ENCODE measurements at places on chromosomes 13 and 19.

DNA sequence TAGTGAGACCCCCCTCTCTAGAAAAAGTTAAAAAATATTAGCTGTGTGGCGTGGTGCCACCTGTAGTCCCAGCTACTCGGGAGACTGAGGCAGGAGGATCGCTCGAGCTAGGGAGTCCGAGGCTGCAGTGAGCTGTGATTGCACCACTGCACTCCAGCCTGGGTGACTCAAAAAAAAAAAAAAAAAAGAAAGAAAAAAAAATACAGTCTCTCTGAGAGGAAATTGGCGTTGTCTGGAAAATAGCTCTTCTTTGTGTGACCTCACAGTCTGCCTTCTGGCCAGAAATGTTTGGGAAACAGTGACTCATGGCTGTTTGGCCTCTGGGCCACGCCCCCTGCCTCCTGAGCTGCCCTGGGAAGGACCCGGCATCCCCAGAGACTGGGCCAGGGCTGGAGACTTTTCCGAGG is 10.7 kb downstream of the MARCHF2 start:
- peak; percentile 91 for ATAC-seq

DNA sequence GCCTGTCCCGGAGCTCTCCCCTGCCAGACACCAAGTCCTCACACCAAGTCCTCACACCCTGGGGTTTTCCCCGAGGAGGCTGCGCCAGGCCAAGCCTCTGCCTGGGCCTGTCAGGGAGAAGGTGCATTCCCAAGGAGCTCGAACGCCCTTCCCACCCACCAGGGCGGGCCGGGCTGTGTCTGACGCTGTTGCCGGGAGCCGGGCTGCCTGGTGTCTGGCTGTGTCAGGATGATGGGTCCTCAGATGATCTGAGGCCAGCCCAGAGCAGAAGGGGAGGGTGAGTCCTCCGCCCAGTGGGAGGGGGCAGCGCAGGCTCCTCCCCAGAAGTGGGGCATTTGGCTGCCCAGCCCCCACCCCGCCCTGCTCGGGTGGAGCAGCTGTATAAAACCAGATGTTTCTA is 2.3 kb upstream of the HAS1 start:
- ATAC-seq, result peak; percentile 88

- ATAC-seq, result no peak
These were observed 166.4 kb downstream of the MYO16 start for GRCh38 chr13:108795841-108796240.

- no peak for ATAC-seq
These were observed 323.0 kb downstream of the NDFIP2 start for GRCh38 chr13:79803989-79804388.

- ATAC-seq, result no peak
These were observed 299.1 kb downstream of the ZNF536 start for GRCh38 chr19:30671367-30671619.

- ATAC-seq, result no peak
These were observed 98.9 kb downstream of the TNFSF13B start for GRCh38 chr13:108368250-108368905.

DNA sequence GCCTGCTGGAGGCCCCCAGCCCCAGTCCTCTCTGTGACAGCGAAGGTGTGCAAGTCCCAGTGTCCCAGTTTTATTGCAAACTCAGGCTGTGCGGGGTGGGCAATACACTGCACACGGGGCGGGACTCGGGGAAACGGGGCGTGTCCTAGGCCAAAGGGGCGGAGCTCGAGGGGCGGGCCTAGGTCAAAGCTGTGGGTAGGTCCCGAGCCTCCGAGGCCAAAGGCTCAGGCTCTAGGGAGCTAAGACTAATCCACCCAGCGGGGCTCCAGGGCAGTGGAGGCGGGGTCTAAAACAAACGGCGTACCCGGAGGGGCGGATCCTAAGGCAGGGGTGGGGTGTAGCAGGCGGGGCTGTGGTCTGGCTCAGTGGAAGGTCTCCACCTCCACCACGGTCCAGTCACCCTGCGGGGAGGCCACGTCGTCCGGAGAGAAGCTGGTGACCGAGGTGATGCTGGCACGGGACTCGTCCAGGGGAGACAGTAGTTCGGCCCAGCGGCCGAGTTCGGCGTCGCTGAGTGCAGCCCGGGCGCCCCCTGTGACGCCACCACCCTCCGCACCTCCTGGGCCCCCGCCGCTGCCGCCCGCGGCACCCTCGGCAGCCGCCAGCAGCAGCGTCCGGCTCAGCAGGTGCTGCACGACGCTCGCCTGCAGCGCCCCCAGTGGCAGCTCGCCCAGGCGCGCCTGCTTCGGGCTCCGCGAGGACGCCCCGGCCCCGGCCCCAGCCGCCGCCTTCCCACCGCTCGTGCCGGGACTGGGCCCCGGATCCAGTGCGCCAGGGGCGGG is 5.3 kb downstream of the PRR36 start:
- peak; percentile 48 for ATAC-seq

DNA sequence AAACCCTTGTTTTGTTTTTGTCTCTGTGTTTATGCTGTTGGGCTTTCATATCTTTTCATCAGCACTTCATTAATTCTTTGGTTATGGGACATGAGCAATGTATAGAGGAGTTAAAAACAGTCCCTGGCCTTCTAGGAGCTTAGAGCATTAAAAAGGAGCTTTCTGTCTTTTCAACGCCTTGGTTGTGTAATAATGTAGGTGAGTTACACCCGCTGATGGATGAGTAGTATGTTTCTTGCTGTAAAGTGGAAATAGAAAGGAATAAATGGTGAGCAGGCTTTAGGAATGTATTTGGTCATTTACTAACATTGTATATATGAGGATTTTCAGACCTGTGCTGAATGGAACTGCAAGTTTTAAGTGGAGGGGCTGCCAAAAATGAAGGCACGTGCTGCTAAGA is 121.5 kb upstream of the RNF113B start:
- ATAC-seq, result no peak

GRCh38 chr19:13025819-13026456 is 30.7 kb downstream of the NFIX start:
- no peak for ATAC-seq

DNA sequence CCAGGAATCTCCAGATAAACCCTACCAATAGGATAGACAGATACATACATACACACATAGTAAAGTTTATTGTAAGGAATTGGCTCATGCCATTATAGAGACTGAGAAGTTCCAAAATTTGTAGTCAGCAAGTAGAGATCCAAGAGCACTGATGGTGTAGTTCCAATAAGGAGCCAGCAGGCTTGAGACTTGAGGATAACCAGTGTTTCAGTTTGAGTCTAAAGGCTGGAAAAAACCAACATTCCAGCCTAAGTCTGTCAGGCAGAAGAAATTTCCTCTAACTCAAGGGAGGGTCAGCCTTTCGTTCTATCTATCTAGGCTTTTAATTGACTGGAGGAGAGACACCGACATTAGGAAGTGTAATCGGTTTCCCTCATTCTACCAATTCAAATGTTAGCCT is 110.2 kb upstream of the TSHZ3 start:
- ATAC-seq, result no peak

DNA sequence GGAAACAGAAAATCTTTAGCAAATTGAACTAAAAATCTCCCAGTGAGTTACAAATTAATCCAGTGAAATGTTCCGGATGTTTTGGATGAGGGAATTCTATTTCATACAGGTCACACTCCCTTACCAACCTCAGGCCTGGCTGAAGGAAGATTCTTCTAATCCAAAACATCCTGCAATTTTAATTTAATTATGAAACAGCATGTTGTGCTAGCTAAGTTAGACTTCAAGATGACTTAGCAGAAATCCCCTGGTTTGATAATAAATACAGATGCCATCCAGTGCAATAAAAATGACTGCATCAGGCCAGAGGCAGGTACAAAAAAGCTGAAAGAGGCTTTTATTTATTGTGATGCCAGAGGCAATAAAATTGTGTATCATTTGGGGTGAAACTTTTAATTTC is 96.7 kb upstream of the CLDN10 start:
- ATAC-seq, result no peak

Data from motor neuron (in vitro differentiated cells).